ENCODE measurements at places on chromosomes 16 and 17. TPM values are rescaled to one million over a fixed set of nuclear protein-coding genes. Genes with fewer than 3 reads are reported as not detected.

RPGRIP1L gene
- 22.0 TPM for total RNA-seq

USB1 gene
- total RNA-seq = 38.3 TPM

SYCE1L gene
- total RNA-seq = 21.3 TPM

KRT27 gene
- not detected for total RNA-seq

SYT17 gene
- total RNA-seq = 7.4 TPM

GRCh38 chr16:59148056-59148768 lies 414.1 kb upstream of the GOT2 start:
- DNase-seq = no peak

GRCh38 chr17:43599046-43599395 lies 52.9 kb upstream of the ETV4 start:
- DNase-seq = no peak

- DNase-seq = no peak
Measured at GRCh38 chr16:22073350-22073749, 19.0 kb upstream of the VWA3A start.

GRCh38 chr17:74992223-74992622 lies 4.8 kb downstream of the CDR2L start:
- DNase-seq = no peak

DNA sequence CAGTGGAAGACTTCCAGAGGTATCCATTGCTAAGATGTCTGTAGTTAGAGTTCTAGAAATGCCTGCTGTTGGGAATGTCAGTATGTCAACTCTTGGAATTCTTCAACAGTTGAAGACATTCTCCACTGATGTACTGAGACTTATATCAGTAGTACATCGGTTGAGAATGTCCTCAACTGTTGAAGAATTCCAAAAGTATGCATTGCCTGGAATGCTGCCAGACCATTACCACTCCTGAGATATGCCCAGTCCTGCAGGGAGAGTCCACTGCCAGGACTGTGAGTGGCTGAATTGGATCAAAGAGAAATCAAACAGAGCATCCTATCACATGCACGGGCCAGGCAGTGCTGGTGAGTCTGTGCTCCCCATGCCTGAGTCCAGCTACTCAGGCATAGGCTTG lies 42.0 kb downstream of the IL21R start:
- no peak for DNase-seq

DNA sequence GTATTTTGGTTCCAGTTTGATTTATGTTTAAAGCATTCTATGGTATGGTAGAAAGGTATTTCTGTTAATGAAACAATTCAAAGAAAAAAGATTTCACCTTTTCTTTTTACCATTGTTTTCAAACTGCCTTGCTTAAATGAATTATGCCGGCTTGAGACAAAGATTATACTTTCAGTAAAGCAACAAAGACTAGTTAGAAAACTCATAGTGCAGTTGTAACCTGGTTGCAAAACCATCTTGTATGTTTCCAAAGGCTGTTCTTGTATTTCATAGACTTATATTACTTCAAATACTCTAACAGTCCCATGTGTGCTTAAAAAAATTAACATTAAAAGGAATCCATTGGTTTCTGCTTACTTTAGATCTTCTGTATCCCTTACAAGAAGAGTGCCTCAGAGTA lies 118.5 kb upstream of the NACA2 start:
- no peak for DNase-seq

DNA sequence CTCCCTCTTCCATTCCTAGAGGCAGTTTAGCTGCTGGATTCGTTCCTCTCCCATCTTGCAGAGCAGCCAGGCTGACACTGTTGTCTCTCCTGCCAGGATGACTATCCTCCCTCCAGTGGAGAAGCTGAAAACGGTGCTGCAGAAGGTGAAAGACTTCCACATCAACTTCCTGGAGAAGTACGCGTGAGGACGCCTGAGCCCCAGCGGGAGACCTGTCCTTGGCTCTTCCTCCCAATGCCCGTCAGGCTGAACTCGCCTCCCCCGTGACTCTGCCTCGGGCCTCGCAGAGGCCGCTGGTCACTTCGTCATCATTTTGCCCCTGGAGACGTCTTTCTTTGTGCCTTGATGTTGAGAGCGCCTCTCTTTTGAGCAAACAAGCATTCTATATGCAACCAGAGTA lies 44.6 kb downstream of the GPT2 start:
- DNase-seq = no peak

- no peak for DNase-seq
Measured at GRCh38 chr16:81532491-81533174, 88.0 kb downstream of the CMIP start.

DNA sequence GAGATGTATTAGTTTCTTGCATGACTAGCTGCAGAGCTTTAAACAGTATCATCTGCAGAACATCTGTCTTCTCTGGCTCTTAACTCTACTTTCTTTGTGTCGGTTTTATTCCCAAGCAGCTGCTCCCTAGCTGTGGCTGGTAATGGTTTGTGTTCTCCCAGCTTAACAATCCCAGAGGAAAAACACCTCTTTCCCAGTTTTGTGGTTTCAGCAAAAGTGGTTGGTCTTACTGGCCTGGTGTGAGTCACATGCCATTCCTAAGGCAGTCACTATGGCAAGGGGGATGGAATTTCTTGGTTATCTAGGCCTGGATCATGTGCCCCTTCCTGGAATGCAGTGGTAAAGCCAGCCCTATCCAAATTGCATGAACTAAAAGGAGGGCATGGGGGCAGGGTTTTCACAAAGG lies 27.5 kb downstream of the OMG start:
- DNase-seq = no peak

DNA sequence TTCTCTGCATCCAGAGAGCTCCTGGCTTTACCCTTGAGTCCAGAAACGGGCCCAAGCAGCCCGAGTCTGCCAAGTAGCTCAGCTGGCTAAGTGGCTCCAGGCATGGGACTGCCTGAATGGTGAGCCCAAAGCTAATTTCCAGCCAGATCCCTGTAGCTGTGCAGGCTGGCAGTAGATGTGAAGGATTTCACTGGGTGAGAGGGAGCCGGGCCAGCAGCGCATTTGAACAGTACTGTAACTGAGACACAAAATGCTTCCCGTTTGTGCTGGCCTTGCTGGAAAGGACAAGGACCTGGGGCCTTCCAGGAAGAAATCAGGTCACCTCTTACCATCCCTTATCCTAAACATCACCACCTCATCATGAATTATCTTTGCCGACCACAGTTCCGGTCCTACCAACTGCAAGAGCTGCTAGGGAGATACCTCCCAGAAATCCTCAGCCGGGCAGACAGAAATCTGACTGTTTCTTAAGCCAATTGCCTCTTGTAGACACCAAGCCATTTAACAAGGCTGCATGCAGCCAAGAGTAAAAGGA lies 3.7 kb downstream of the TIMP2 start:
- DNase-seq = no peak

DNA sequence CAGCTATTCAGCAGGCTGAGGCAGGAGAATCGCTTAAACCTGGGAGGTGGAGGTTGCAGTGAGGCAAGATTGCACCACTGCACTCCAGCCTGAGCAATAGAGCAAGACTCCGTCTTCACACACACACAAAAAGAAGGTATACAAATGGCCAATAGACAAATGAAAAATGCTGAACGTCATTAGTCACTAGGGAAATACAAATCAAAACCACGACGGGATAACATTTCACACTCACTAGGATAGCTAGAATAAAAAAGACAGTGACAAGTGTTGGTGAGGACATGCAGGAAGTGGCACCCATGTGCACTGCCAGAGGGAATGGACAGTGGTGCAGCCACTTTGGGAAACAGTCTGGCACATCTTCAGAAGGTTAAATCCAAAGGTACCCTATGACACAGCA lies 172.9 kb downstream of the FTO start:
- DNase-seq = no peak

- no peak for DNase-seq
Measured at GRCh38 chr17:28744104-28744971, 527 bp downstream of the TRAF4 start.

DNA sequence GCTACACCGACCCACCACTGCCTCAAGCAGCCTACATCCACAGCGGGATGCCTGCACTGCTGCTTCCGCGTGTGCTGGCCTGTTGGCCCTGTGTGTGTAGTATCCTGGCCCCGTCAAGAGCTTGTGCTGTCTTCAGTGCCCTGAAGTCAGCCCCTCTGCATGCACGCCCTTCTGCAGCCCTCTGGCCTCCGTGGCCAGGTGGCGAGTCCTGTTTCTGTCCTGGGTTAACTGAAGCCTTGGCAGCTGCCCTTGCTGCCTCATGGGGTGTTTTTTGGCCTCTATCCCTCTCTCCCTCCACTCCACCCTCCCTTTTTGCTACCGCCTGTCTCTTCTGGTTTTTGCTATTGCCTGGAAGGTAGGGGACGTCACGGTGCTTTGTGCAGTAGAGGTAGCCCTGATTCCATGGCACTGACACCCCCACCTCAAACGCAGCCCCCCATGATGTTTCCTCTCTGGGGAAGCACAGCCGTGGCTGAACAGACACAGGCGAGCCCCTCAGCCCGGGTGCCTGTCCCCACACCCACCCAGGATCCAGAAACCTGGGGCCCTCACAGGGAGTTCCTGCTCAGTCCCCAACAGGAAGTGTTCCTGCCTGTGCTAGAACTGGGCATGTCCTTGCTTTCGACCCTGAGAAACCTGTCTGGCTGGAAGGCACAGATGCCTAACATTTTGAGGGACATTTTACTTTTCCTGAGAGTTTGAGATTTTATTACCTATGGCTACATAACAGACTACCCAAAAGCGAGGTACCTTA lies 18.8 kb upstream of the AMZ2 start:
- no peak for DNase-seq

DNA sequence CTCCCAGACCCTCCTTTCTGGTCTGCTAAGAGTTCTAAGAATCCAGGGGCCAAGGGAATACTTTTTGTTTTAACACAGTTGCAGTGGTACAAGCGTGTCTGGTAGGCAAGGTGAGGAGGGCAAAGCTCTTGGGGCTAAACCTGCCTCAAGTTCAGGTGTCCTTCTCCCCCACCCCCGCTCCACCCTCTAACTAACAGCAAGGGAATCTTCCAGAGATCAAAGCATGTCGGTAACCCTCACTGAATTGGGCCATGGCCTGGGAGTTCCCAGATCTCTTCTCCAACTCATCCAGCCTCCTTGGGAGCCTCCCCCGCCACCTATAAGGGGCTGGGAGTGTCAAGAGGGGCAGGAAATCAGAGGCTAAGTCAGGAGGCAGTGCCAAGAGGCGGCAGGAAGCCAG lies 55.7 kb upstream of the TAC4 start:
- DNase-seq = no peak

Data from mesothelial cell of epicardium (in vitro differentiated cells).